ENCODE measurements at places on chromosomes 5 and 9.

DNA sequence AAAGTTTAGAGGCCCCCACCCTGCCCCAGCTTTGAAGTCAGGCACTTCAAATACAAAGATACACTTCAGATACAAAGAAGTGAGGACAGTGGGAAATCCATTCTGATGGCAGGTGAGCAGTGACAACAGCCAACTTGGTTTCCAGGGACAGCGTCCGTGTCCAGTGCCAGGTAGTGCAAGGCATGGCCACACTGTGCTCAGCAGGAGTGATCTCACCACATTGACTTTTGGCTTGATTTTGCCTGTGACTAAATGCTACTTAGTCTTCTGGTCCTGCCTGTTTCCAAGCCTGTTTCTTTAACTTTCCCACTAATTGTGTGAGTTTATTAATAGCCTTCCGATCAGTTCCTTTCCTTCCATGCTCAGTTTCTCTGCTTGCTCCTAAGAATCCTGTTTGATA, 72.6 kb upstream of the PALM2AKAP2 start:
- DNase-seq: no peak

- DNase-seq: no peak
Observed at GRCh38 chr9:136589766-136590763, 44.2 kb upstream of the NOTCH1 start.

- no peak for DNase-seq
Observed at GRCh38 chr5:62450259-62450658, 37.7 kb downstream of the IPO11 start.

GRCh38 chr9:134557331-134557730, 84.3 kb upstream of the COL5A1 start:
- DNase-seq: no peak

GRCh38 chr5:111308951-111309350, 84.8 kb downstream of the CAMK4 start:
- DNase-seq: no peak

DNA sequence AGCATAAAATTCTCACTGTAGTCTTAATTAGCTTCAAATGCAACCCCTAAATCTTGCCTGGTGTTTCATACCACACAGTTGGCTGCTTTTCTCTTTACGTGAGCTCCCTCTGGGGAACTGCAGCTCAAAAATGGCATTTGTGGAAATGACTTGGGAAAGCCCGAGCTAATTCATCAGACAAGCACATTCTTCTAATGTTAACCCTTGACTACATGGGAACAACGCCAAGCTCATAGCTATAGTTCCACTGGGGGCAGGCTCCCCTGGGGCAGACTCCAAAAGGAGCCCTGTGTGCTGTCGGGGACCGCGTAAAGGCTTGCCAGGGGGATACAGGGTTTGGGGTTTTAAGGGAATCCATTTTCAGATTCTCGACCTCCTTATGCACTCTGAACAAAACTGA, 301.4 kb upstream of the DAP start:
- no peak for DNase-seq

DNA sequence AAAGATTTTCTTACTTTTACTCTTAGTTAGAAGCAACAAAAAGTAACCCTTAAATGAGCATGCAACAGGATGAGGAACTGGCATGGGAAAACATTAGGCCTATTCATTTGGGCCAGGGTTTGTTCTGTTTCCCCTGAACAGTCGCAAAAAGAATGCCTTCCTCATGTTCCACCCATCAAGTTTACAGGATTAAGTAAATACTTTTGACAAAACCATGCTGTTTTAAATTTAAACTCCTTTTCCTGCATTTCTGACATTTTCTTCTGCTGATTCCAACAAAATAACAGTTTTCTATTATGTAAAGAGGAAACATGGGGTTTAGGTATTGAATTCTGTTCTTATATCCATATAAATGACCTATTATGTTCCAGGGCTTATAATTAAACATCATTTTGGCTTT, 236.6 kb upstream of the ACTBL2 start:
- DNase-seq: no peak

DNA sequence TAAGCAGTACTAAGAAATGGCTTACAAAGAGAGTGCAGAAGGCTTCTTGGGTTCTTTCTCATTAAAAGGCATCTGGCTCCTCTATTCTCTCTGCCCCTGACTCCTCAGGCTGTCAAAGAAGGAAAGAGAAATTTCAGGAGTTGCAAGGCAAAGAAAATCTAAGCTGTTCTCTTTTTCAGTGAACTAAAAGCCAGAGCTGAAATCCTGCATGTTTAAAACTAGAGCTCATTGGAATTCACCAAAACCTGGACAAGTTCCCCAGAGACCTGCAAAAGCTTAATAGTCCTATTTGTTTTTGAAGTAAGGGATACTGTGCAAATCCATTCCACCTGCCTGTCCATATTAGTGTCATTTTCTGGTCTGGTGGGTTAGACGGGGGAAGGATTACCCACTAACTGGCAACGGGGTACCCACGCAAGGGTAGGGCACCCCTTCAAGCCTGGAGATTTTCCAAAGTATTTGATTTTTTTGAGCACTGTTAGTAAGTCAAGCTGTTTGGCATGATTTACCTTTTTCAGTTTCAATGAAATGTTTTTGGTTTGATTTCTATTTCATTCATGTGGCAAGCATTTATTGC, 179.3 kb downstream of the FSTL4 start:
- DNase-seq: no peak

DNA sequence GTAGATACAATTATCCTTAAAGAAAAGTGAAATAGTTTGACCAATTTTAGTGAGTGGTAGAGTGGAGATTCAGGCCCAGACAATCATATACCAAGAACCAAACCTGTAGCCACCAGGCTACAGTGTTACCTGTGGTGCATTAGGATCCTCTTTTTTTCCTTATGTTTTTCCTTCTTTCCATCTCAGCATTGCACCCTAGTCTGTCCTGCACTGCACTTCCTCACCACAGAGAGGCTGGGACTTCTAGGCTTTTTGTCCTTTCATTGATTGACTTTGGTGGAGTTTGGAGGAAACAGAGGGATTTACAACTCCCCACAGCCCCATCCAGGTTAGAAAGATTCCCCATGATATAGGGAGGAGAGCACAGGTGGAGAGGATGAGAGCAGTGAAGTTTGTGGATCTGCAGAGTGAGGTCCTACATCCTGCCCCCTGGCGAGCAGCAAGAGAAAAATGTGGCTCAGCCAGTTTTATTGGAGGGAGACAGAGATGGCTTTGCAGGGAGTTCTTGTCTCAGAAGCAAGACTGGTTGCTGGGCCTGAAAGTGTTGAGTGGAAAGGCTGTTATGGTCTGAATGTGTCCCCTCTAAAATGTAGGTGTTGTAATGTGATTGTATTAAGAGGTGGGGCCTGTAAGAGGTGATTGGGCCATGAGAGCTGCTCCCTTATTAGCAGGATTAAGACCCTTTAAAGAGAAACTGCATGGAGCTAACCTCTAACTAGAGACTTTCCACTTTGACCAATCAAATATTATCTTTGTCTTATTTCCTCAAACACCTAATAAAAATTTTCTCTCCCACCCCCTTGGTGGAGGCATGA, 36.2 kb downstream of the KIF4B start:
- DNase-seq: no peak

- no peak for DNase-seq
Observed at GRCh38 chr5:45274241-45274640, 421.9 kb downstream of the HCN1 start.

DNA sequence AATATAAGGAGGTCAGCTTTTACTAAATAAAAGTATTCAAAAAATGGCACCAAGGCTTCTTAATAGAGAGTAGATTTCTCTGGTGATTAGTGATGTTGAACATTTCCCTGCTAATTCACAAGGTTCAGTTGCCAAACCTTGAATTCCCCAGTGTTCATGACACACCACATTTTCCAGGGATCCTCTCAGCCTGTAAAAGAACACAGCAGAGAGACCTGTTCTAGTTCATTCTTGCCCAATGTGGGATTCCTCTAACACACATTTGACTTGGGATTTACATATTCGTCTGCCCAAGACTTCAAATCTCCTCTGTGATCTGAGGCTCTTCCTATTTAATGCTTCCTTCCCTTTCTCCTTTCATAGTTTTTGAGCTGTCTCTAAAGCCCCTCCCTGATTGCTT, 273.2 kb upstream of the CDH9 start:
- DNase-seq: no peak

DNA sequence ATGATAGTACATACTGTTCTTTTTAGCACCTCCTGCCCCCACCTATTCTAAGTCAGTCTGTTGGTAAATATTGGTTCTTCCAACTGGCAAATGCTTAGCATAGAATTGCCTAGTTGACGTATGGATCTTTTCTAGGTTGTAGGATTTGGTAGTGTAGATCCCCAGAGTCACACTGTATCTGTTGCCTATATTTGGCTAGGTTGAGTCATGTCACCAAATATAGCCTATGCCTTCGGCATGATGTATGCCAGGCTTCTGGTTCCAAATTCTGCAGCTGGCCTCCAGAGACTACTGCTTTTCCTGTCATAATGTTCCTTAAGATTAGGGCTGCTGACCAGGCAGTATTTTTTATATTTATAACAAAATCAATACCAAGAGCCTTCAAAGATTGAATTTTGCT, 38.2 kb downstream of the CPEB4 start:
- peak; percentile 42 for DNase-seq

DNA sequence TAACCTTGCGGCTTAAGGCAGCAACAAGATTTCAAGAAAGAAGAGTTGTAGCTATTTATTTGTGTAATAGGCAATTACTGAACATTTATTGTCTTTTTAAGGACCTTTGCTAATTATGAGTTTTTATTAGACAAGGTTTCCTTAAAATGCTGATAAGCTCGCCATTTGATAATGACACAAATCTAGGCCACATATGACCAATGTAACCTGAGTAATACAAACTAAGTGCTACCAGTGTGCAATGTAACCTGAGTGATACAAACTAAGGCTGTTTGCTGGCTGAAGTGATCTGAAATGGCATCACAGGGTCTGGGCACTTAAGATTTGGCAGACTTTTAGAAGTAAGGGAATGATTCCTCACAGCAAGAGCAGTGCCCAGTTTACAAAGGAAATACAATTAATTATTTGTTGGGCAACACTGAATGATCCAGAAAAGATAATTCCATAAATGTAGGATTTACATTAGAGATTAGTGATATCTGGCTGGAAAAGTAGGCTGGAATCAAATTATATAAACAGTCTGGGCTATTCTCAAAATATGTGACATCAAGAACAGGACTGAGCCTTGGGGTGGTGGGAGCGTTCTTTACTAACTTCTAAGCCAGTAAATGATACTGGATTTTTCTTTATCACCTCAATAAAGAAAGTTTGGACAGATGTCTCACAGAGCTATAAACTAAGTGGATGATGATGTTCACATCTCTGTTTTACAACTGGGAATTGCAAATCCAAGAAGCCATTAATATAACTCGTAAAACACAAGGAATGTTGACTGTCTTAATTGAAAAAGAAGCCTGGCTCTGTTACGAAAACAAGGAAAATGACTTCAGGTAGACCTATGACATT, 54.8 kb downstream of the MRPS27 start:
- DNase-seq: no peak

DNA sequence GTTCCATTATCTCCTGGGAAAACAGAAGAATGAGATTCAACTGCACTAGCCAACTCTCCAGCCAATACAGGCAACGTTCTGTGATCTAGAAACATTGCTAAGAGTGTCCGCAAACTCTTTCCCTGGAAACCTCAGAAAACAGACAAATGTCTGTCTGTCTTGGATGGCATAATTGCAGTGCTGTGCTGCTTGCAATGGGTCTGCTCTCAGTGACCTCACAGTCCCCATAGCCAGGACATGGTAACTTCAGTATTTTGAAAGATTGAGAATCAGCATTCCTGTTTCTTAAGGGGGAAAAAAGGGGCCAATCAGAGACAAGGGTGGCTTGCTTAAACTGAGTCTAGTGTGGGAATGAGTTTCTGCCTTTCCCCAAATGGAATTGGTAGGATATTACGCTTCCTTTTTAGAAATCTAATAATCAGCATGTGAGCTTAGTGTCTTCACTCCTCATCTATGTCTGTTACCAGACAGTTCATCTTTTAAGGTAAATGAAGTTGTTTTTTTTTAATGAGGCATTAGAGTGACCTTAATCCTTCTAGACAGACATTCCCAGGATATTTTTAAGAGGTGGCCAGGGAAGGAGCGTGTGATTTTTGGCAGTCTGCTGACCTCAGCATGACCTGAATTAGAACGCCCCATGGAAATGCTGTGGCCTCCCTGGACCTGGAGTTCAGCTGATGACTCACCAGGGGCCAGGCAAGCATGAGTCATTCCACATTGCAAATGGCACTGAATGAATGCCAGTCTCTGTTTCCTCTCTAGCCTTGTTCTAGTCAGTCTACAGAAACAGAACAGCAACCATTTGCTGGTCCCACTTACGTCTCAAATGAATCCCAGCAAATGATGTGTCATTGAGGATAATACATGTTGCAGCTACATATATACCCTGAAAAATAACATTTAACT, 210.2 kb upstream of the ACTBL2 start:
- DNase-seq: peak; percentile 51

GRCh38 chr5:39191216-39191615, 28.1 kb downstream of the FYB1 start:
- DNase-seq: no peak

DNA sequence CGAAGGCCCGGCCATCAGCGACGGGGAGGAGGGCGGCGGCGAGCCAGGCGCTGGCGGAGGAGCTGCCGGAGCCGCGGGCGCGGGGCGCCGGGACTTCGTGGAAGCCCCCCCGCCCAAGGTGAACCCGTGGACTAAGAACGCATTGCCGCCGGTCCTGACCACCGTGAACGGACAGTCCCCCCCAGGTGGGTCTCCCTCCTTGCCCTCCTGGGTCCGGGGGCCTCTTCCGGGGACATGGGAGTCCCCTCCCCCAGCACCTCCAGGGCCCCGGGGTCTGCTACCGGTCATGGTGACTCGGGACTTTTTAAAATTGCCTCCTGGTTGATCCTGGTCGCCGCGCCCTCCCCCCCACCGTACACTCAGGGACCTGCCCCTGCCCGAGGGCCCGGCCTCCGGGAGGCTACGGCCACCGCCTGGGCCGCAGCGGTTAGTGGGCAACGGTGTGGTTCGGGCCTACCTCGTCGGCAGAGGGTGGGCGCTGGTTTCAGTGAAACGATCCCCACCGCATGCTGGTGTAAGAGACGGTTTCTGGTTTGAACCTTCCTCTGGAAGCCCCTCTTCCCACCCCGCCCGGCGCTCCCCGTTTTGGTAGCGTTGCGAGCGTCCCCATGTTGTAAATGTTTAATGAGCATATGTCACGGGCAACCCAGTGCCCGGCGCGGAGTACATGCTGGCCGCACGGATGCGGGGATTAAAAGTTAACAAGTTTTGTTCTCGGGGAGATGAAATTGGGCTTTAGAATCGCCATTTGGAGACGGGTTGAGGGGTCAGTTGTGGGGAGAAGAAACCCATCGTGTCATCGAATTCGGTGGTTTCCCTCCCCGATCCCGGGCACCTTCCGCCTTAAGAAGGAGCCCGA, 1.1 kb downstream of the LARP1 start:
- peak; percentile 48 for DNase-seq

GRCh38 chr9:107046692-107047091, 183.7 kb downstream of the ZNF462 start:
- DNase-seq: no peak

All from hepatic stellate cell (primary cell).